ENCODE measurements at places on chromosomes 12 and 14.
A peak's percentile ranks its signal among the peaks of the same experiment; 100 is the strongest.

DNA sequence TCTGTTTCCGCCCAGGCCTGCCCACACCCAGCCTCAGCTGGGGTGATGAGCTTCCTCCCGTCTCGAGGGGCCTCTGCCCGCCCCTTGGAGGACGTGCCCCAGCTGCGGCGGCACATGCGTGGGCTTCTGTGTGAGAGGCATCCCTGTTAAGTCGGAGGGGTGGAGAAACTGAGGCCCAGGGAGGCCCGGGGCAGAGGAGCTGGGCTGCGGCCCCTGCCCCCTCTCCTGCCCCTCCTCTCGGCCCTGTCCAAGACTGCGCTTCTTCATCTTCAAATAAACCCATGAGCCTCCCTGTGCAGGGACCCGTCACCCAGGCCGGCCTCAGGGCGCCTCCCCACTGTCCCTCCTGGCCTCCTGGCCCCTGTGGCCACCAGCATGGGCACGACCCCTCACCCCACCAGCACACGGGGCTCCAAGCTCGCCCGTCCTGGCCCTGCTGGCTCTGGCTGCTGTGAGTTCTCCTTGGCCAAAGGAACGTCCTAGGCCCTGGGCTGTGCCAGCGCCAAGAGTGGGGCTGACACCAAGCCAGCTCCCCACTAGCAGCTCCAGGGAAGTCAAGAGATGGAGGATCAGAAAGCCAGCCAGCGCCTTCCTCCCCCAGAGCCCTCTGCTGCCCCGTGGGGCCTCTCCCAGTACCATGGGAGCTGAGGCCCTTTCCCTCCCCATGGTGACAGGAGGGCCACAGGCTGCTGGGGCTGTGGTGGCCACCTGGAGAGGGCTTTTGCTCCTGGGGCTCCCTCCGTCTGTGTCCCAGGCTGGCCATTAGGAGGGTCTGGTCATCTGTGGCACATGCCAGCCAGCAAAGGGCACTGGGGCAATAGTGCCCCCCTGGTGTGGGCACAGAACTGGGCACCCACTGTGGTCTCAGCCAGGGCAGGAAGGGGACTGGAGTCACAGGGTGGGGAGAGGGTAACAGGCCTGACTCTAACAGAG, 180.4 kb downstream of the KIF26A start:
- DNase-seq: no peak

- DNase-seq: no peak
Observed at GRCh38 chr14:93008381-93008780, 85.4 kb downstream of the CHGA start.

- DNase-seq: no peak
Observed at GRCh38 chr12:72197790-72198189, 74.4 kb upstream of the TRHDE start.

DNA sequence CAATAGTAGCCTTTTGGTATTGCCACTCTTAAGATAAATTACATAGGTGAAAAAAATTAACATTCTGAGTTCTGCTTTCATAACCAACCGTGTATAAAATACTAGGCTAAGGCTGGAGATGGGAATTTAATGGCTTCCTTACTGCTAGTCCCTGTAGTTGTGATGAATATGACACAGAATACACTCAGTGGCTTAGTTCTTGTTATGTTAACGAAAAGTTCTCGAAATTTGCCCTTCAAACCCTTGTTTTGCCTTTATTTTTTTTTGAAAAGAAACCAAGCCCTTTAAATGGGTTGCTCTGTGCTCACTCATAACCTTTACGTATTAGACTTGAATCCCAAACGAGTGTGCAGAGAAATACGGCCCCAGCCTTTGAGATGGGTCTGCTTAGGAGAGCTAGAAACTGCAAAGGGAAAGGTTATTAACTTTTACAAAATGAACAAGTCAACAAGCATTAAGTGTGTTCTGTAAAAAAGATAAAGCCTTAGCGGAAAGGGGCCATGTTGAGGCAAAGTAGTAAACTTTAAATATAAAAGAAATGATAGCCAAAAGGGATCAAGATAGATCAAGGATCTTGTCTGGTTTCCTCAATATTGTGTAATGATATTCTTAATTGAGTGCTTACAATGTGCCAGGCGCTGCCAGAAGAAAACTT, 1.7 kb downstream of the NUDT4 start:
- no peak for DNase-seq

- DNase-seq: no peak
Observed at GRCh38 chr12:59005193-59005955, 85.1 kb upstream of the LRIG3 start.

- DNase-seq: no peak
Observed at GRCh38 chr12:50520416-50521207, 15.8 kb downstream of the DIP2B start.

- no peak for DNase-seq
Observed at GRCh38 chr12:8037046-8037663, 4.6 kb downstream of the FOXJ2 start.

GRCh38 chr14:40119321-40119720, 687.1 kb upstream of the FBXO33 start:
- no peak for DNase-seq

- DNase-seq: no peak
Observed at GRCh38 chr12:68294251-68294650, 37.9 kb downstream of the MDM1 start.

DNA sequence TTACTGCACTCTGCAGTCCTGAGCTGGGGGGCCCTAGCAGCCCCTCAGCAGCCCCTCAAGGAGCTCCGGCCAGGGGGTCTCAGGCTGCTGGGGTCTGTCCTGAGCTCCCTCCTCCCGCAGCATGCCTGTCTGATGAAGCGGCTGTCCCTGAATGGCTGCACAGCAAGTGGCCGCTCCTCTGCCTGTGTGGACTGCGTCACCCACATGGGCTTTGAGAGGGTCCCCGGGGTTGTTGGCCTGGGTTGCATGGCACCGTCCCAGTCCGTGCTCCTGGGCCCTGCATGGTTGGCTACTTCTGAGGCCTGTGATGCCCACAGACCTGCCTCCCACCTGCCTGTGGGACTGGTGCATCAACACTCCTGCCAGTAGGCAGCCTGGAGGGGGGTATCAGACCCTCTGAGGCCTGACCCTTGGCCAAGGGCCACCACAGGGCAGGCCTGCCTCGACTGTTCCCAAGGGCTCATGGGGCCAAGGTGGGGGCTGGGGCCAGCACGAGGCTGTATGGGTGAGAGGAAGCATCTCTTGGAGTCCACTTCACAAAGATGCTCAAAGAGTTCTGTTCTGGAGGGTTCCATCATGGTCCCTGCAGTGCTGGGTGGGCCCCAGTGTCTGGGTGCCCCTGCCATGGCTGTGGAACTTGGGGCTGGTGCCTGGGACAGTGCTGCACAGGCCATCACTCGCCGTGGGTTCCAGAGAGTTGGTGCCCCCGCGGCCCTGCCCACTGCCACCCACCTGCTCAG, 12.2 kb downstream of the CEP170B start:
- DNase-seq: no peak

DNA sequence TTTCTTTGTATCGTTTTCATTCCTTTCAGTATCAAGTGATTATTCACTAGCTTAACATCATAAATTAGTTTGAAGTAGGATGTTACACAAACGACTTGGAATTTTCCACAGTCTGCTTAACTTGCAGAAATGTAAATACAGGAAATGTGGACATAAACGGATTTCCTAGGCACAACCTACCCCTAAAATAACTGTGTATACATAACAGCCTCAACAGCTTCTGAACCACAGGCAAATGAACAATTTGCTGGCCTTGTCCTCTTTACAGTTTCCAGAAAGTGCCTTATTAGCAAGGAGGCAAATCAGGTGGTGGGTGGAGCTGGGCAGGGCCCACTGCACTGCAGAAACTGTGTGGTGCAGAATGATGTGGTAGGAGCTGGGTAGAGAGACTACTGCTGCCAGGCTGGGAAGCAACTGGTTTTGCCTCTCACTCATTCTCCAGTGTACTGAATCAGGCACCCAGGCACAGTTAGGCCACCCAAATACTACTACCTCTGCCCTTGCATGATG, 14.1 kb downstream of the DRAM1 start:
- DNase-seq: no peak

- no peak for DNase-seq
Observed at GRCh38 chr12:22088886-22089285, 42.9 kb downstream of the CMAS start.

- no peak for DNase-seq
Observed at GRCh38 chr12:99380701-99381100, 266.9 kb upstream of the GARIN6 start.

DNA sequence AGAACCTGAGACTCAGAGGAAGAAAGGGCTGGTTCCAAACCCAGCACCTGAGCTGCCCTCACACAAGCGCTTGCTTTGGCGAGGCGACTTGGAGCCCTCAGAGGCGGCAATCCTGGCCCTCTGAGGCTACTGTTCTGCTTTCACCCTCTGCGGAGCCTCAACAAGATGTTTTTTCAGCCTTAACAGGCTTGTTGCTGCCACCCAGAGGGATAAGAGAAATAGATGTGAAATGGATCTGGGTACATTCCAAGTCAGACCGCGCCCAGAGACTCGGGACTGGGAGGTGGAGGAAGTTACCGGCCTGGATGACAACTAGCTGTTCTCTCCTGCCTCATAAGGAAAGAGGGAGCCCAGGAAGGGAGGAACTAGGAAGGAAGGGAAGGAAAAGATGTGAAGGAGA, 89.6 kb downstream of the TTC7B start:
- DNase-seq: peak; percentile 51

DNA sequence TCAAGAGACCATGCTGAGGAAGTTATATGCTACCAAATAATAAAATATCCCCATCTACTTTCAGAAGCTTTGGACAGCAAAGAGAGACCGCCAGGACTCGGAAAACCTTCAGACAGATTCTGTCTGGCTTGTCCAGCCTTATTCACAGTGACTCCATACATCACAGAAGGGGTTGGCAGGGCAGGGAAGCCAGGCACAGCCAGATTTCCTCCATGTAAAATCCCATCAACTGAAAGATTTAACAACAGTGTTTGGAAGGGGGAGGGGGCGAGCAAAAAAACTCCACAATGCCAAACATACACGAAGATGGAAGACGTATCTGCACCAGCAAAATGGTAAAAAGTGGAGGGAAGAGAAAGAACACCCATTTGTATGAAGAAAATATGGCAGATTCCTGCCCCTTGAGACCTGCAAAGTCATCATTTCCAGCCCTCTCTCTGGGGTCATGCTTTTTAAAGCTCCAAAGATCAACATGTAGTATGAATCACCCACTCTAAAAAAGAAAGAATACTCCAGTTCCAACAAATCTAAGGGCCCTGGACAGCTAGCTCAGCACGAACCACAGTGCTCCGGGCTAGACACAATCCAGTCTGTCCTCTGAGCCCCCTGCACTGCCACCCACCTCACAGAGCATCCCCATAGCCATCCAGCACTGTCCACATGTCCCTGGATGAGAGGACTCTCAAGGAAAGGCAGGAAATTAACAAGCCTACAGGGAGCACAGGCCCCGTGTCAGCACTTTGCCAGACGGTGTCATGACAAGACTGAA, 116.4 kb downstream of the DICER1 start:
- no peak for DNase-seq

GRCh38 chr14:23877111-23877510, 76.5 kb upstream of the DHRS4 start:
- DNase-seq: no peak

- no peak for DNase-seq
Observed at GRCh38 chr12:79674629-79675028, 16.1 kb downstream of the PAWR start.

DNA sequence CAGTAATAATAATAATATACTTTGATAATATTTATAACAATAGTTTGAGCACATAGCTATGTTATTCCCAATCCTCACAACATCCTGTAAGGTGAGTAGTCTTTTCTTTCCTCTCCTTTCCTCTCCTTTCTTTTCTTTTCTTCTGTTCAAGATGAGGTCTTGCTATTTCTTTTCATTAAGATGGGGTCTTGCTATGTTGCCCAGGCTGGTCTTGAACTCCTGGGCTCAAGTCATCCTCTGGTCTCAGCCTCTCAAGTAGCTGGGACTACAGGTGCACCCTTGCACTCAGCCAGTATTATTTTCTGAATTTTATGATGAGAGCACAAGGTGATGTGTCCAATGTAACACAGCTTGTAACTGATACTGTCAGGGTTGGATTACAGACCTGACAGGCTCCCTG, 134.6 kb downstream of the OTOGL start:
- DNase-seq: no peak

- DNase-seq: no peak
Observed at GRCh38 chr12:68482014-68482413, 128.7 kb upstream of the RAP1B start.

- DNase-seq: peak; percentile 5
Observed at GRCh38 chr12:74646831-74647230, 109.2 kb downstream of the ATXN7L3B start.

- no peak for DNase-seq
Observed at GRCh38 chr12:105805730-105806399, 332.9 kb downstream of the NUAK1 start.

- no peak for DNase-seq
Observed at GRCh38 chr14:76948976-76949375, 79.5 kb downstream of the IRF2BPL start.

- no peak for DNase-seq
Observed at GRCh38 chr14:100982353-100982752, 78.8 kb upstream of the RTL1 start.

- no peak for DNase-seq
Observed at GRCh38 chr12:110366321-110367142, 37.0 kb downstream of the ANAPC7 start.

DNA sequence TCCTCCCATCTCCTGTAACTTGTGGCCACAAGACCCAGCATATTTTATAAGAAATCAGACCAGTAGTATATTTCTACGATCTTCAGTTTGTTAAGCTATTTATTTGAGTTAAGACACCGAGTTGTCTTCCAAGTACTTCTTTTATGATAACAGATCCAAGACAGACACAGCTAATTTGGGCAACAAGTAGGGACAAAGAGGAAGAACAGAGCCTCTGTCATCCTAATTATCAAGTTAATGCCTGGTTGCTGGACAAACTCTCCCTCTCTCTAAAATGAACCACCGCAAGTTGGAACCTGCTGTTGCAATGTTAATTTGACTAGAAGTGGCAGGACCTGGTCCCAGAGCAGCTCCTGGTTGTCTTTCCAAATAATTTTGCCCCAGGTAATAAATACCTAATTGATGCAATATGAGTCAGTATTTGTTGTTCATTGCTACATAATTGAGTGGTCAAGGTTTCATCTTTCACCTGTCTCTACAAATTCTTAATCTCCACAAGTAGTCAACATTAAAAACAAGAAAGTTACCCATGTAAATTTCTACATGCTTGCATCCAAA, 323.7 kb downstream of the PAWR start:
- DNase-seq: no peak

- DNase-seq: no peak
Observed at GRCh38 chr12:109738209-109738608, 24.6 kb downstream of the FAM222A start.

DNA sequence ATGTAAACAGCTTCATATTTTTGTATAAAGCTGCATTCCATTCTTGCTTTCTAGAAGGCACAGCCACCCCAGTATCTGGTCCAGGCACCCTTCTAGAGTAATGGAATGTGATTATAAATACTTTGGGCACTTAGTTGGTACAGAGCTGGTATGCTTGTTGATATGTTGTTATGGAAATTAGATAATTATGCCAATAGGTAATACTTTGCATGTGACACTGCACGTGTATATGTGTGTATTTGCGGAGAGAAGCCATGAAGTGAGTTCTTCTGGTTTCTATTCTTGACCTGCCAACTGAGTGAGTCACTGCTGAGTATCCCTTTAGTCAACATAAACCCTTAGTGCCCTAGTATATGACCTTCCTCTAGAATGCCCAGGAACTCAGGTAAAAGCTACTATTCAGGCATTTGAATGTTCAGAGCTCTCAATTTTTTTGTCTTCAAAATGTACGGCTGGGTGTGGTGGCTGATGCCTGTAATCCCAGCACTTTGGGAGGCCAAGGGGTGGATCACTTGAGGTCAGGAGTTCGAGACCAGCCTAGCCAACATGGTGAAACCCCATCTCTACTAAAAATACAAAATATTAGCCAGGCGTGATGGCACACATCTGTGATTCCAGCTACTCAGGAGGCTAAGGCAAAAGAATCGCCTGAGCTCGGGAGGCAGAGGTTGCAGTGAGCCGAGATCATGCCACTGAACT, 6.2 kb upstream of the TCP11L2 start:
- no peak for DNase-seq

Measured in NCI-H460 (cell line).